Suppressor macrophage (primary cell): ENCODE measurements at places on chromosomes 12 and 14.

- DNase-seq: no peak
These were observed 95.5 kb downstream of the SLC38A6 start for GRCh38 chr14:61076556-61076955.

DNA sequence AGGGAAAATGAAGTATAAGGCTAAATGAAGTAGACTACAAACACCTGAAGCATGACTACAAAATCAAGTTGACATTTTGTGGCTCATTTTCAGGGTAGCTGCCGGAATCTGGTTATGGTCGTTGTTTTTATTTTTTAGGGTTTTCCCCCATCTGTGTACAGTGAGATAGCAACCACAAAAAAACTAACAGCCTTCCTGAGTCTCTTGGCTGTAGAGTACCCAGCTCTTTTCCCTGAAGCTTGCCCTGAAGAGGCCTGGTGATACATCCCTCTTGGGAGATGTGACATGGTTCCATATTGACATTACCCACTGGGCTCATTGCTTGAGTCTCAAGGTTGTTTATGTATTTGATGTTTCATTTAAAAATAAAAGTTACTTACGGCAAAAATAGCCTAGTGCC lies 424.0 kb downstream of the ZFP36L1 start:
- no peak for DNase-seq

DNA sequence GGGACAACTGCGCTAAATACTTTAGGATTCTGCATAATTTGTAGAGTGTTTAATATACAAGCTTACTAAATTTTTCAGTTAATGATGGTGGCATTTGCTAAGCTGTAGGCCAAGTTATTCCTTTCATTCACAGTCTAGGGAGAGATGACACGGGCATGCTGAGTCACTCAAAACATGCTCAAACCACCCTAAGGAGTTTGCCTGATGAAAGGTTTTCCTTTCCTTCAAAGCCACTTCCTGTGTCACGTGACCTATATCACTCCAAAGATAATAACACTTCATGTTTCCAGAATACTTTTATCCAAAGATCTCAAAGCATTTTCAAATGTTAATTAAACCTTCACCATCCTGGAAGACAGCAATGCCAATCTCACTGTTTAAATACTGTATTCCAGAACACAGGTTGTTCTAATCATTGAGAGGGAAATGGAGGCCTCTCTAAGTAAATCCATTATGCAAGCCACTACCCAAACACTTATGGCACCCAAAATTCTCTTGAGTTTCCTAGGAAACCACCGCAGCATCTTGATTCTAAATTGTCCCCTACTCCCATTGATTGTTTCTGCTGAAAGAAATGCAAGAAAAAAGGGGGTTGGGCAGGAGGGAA lies 207.0 kb upstream of the CDKN3 start:
- no peak for DNase-seq

DNA sequence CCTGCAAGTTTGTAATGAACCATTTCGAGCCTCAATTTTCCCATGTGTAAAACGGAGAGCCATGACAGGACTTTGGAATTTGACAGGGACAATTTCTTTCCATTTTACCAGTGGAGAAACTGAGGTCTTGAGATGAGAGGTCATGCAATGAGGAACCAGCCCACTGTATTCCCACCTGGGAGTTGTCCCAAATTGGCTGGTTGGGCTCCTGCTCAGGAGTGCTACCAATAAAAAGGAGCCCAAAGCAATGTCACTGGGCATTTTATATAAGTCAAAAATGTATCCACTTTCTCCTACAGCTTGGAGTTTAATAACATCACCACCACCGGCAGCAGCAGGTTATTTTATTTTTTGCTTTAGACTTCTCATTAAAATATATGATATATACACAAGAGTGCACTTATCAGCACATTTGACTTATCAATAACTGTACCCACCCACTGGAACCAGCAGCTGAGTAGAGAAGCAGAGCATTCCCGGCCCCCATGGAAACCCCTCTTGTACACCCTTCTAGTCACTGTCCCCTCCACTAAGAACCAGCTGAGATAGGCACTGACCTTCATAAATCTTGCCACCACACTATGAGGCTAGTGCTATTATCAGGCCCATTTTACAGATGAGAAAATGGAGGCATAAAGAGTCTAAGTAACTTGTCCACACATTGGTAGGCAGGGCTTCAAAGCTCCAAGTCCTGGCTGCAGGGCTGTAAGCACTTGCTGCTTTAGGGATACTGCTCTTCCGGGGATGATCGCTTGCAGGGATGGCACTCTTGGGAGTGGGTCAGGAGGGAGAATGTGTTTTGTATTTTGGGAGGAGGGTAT lies 25.3 kb upstream of the RBM19 start:
- DNase-seq: no peak

GRCh38 chr12:642633-643474 lies 20.4 kb downstream of the NINJ2 start:
- DNase-seq: peak; percentile 89

DNA sequence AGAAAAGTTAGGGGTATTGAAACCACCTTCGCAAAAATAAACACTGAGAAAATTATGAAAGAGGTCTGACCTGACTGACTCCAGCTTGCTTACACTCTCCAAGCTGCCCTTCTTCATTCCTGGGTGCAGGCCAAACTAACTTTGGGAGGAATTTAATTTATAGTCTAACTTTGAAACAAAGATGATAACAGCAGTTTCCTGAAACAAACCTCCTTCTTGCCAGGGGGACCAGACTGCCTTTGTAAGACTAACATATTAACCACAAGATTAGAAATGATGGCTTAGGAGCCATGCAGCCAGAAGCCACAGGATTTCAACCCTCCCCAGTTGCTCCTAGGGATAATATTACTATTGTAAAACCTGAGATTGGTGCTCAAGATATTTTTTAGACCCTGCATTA lies 13.8 kb upstream of the EEA1 start:
- DNase-seq: no peak

DNA sequence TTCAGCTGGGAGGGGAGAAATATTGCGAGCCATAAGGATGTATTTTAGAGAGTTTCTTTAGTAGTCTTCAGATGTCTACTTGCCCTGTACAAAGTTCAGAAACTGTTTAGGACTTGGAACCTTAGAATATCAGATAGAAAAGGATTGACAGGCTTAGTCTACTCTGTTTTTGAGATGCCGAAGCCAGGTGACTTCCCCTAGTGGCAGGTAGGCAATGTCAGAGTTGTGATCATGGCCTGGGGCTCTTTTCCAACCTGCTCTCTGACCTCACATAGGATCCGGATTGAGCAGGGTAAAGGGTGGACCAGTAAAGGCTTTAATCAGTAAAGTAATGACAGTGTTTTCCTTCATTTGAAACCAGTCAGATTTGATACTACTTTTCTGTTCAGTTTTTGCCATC lies 59.6 kb downstream of the PRKCH start:
- no peak for DNase-seq

DNA sequence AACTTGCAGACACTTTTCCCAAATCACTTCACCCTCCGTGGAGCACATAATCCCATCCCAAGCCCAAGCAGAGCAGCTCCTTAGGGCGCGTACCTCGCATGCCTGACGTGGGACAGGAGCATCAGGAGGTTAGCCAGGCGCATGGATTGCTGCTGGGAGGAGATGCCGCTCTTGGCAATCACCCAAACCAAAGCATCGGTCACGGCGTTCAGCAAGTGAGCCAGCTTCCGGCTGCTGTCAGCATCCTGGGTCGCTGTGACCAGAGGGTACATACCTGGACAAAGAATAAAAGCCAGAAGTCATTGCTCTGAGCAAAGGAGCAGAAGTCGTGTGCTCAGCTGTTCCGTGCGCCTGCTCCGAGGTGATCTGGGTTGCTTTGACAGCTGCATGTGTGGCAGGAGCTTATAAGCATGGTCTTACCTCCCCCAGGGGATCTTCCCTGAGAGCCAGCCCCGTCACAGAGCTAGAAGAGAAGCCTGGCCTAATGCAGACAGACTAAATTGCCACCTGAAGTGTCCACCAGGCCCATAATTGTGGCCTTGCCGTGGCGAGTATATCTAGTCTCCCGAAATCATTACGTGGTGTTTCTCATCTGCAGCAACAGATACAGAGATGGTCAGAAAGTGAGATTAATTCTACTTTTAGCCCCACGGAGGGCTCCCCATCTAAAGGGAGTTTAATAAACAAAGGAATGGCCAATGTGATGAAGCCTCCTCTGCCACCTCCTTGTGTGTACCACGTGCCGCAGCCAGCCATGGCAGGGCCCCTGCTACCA lies 59.1 kb downstream of the ESR2 start:
- no peak for DNase-seq

- DNase-seq: no peak
These were observed 100.1 kb downstream of the SINHCAF start for GRCh38 chr12:31225656-31226535.

DNA sequence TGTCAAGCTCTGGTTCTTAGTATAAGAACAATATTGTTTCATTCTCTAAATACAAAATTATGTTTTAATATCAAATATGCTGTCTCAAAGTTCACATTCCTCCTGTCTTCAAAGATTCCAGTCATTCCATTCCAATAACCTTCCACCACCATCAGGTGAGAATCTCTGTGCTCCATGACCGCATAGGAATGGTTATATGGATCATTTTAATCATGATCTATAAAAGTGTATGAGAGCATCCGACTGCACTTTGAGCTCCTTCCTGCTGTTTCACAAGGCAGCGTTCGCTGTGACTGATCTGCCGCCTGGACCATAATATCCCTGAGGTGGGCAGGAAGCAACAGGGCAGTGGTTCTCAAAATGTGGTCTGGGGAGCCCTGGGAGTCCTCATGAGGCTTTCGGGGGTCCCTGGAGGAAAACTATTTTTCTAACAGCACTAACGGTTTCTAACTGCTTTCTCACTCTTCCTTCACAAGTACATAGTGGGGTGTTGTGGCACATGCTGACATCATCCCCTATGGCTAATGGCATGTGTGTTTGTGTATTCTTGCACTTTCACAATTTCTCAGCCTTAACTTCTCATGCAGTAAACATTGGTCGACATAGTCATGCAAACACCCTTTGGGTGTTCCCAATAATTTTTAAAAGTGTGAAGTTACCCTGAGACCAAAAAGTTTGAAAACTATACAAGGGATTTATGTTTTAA lies 137.4 kb downstream of the ANO2 start:
- no peak for DNase-seq

GRCh38 chr14:68571114-68571591 lies 221.7 kb downstream of the ZFP36L1 start:
- DNase-seq: peak; percentile 41

DNA sequence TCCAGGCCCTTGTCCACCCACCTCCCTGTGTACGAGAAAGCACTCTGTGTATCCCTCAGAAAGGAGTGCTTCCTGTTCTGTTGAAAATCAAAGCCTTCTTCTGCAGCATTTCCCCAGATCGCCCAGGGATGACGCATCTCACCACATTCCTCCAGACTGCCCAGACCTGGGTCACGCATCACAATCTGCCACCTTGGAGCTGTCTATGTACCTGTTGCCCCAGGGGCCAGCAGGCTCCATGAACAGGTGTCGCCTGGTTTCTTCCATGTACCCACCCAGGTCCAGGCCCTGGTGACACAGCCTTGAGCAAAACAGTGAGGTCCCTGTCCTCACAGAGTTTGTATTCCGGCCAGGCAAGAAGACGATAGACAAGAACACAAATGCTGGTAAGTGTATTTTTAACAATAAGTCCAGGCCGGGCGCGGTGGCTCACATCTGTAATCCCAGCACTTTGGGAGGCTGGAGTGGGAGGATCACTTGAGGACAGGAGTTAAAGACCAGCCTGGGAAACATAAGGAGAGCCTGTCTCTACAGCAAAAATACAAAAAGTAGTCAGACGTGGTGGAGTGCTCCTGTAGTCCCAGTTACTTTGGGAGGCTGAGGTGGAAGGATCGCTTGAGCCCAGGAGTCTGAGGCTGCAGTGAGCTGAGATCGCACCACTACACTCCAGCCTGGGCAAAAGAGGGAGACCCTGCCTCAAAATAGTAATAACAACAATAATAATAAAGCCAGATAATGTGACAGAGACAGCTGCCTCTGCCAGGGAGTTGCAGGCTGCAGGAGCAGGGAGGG lies 6.8 kb upstream of the PPP1R13B start:
- no peak for DNase-seq

DNA sequence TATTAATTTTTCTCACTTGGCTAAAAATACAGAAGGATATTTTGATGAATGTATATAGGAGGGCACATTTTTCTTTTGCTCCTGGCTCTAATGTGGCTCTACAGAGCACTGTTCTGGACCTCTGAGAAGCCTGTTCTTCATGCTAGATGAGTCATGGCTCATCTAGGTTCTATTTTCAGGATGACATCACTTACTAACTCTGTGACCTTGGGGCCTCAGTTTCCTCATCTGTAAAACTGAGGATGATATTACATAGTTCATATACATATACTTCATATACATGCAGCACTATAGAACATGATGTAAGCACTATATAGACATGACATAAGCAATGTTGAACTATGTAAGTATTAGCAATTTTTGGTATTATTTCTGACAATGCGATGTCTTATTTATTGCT lies 35.8 kb downstream of the SOCS2 start:
- DNase-seq: no peak

- peak; percentile 81 for DNase-seq
These were observed 536 bp downstream of the VPS29 start for GRCh38 chr12:110501399-110501751.

GRCh38 chr12:26128168-26128567 lies 3.3 kb upstream of the BHLHE41 start:
- no peak for DNase-seq

- no peak for DNase-seq
These were observed 158.9 kb downstream of the FBXL14 start for GRCh38 chr12:1435456-1435855.

GRCh38 chr14:90518941-90519256 lies 122.1 kb downstream of the CALM1 start:
- DNase-seq: peak; percentile 40

DNA sequence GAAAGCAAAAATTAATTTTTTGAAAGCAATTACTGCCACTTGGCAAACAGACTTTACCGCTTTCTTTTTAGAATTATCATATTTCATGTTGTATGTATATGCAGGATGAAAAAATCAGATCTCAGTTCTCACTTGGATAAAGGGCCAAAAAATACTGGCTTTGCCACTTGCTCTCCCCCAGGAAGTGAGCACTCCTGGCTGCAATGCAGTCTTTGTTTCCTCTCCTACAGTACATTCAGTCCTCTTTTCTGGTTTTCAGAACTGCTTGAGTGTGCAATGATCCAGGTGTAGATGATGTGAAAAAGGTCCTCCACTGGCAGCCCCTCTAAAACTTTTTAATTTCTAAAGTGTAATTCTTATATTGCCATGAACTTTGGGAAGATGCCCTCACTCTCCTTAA lies 183.4 kb downstream of the SLC25A21 start:
- DNase-seq: no peak

DNA sequence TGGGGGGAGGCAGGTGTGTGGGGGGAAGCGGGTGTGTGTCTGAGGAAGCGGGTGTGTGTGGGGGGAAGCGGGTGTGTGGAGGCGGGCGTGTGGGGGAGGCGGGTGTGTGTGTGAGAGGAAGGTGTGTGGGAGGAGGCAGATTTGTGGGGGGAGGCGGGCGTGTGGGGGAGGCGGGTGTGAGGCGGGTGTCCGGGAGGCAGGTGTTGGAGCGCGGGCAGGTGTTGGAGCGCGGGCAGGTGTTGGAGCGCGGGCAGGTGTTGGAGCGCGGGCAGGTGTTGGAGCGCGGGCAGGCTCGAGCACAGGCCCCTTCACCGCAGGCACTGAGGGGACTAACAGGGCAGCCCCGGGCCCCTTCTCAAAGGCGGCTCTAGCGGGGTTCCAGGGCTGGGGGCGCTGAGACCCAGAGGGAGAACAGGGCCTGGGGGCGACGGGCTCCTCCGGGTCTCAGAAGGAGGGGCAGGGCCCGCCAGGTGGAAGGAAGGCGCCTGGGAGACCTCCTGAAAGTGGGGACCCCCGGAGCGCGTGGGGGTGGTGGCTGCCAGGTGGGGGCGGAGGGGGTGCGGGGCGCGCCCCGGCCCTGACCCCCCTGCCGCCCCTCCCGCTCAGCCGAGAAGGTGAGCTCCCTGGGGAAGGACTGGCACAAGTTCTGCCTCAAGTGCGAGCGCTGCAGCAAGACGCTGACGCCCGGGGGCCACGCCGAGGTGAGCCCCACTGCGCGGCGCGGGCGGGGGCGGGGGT lies 3.2 kb downstream of the CRIP2 start:
- DNase-seq: no peak
